ENCODE measurements at places on chromosomes 7 and 10.

GRCh38 chr10:22476601-22477321 lies 131.5 kb downstream of the SPAG6 start:
- DNase-seq: no peak

DNA sequence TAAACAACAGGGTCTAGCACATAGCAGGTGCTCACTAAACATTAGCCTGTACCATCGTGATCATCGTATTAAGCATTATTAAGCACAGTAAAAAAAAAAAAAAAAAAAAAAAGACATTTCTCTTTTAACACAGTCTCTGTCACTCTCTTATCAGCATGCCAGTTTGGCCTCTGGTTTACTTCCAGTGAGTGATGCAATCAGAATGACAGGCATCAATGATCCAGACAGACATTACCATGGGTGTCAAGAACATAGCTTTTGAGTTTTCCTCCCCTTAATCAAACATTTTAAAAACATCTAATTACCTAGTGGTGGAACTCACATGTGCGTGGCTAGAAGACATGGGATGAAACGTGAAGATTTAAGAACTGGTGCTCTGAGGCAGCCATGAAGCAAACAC lies 115.8 kb downstream of the CTTNBP2 start:
- DNase-seq: no peak

GRCh38 chr10:70496341-70497119 lies 18.0 kb downstream of the PALD1 start:
- DNase-seq: no peak

DNA sequence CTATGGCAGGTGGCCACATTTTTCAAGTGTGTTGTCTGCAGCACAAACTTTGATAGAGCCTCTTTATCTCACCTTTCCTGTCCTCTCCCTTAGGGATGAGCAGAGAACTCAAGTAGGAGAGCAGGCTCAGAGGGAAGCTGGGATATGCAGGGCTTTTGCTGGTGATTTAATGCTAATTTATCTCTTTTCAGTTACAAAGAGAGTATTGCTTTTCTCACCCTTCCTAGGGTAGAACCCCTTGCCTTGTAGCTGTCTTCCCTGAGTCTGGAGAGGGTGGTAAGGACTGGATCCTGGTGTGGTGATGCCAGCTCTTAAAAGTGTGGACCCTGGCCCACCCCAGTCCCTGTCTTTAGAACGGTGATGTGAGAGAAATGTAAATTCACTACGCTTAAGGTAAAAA lies 1061.4 kb downstream of the TYW1 start:
- no peak for DNase-seq

DNA sequence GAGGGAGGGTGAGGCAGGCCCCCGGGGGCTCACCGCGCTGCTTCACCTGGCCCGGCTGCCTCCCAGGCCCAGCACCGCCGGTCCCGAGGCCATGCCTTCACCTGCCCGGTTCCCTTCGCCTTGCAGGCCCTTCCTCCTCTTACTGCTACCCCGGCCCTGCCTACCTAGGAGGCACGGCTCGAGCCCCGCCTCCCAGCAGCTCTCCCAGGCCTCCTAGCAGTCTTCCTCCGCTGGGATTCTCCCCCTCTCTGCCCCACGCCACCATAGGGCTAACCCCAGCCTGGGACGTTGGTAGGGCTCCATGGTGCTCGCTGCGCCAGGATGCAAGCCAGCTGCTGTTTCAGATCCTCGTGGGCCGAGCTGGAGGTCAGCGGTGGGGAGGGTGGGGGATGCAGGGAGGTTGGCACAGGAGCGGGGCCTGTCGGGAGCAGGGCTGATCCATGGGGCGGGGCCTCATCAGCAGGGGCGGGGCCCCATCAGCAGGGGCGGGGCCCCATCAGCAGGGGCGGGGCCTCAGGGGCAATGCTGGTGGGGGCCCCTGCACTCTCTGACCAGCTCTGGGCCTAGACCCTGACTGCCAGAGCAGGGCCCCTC lies 63.3 kb downstream of the RASGEF1A start:
- no peak for DNase-seq

- no peak for DNase-seq
Observed at GRCh38 chr7:44967571-44968446, 11.0 kb downstream of the MYO1G start.

- DNase-seq: no peak
Observed at GRCh38 chr10:114396464-114396863, 7.8 kb downstream of the AFAP1L2 start.

DNA sequence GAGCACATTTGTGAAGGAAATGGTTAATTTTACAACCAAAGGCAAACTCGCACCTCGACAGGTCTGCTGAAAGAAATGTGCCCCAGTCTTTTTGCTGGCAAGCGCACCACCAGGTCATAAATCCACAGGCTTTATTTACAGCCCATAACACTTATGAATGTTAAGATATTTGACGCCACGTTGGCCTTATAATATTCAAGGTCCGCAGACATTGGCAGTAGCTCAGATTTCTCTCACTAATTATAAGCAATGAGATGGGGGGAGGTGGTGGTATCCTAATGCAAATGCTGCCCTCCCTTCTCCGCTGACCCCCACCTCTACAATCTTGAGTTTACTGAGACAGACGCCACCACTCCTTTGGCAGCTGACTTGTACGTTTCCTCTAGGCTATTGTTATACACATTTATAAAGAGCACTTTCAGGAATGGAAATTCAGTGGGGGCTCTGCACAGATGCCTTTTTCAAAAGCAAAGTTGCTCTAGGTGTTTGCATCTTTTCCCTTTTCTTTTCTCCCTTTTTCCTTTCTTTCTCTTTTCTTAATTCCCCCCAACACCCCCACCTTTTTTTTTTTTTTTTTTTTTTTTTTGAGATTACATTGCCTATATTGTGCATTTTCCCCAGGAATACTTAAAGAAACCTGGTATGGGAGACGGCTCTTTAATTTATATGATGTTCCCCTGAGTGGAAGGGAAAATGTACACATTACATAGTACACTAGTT lies 6.7 kb downstream of the TCF7L2 start:
- no peak for DNase-seq

GRCh38 chr7:150405584-150406311 lies 26.6 kb downstream of the ZNF775 start:
- peak; percentile 36 for DNase-seq

- DNase-seq: no peak
Observed at GRCh38 chr7:152596824-152597223, 79.1 kb downstream of the XRCC2 start.

GRCh38 chr7:81618396-81619014 lies 151.3 kb downstream of the HGF start:
- DNase-seq: no peak

- DNase-seq: no peak
Observed at GRCh38 chr7:107996072-107996882, 6.7 kb downstream of the LAMB1 start.

- no peak for DNase-seq
Observed at GRCh38 chr7:549891-550625, 30.4 kb upstream of the PDGFA start.

DNA sequence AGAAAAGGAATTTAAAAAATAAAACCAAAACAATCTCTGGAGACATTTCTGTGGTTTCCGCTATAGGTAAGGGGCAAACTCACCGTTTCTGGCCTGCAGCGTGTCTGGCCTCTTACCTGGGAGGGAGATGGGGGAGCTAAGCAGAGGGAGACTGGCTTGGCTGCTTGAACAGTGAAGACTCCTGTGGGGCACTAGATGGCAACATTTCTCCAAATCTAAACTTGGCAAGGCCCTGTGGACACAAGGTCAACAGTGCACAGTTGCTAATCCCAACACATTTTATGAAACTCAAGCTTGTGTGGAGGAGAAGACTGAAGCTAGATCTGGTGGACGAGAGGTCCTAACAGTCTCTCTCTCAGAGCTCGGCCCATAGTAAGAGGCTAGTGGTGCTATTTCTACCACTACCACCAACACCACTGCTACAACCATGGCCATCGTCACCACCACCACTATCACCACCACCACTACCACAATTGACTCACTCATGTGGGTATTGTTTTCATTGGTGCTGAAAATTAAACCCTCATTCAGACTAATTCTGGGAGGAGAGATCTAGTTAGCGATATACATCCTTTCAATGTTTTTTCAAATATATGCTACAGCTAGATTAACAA lies 28.4 kb upstream of the CDHR3 start:
- DNase-seq: no peak

DNA sequence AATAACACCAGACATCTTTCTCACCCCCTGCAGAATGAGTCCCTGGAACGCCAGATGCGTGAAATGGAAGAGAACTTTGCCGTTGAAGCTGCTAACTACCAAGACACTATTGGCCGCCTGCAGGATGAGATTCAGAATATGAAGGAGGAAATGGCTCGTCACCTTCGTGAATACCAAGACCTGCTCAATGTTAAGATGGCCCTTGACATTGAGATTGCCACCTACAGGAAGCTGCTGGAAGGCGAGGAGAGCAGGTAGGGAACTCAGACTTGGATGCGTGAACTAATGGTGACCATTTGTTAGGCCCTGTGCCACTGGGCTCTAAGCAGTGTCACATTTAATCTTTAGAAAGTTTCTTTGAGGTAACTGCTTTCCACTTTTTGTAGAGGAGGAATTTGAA lies 7.1 kb downstream of the VIM start:
- DNase-seq: no peak

- no peak for DNase-seq
Observed at GRCh38 chr7:30838008-30838407, 66.8 kb downstream of the MINDY4 start.

GRCh38 chr7:119937745-119938144 lies 335.2 kb upstream of the KCND2 start:
- no peak for DNase-seq

- DNase-seq: no peak
Observed at GRCh38 chr10:76080991-76081390, 649.6 kb downstream of the LRMDA start.

GRCh38 chr7:56083150-56083785 lies 9.5 kb downstream of the PHKG1 start:
- DNase-seq: no peak

DNA sequence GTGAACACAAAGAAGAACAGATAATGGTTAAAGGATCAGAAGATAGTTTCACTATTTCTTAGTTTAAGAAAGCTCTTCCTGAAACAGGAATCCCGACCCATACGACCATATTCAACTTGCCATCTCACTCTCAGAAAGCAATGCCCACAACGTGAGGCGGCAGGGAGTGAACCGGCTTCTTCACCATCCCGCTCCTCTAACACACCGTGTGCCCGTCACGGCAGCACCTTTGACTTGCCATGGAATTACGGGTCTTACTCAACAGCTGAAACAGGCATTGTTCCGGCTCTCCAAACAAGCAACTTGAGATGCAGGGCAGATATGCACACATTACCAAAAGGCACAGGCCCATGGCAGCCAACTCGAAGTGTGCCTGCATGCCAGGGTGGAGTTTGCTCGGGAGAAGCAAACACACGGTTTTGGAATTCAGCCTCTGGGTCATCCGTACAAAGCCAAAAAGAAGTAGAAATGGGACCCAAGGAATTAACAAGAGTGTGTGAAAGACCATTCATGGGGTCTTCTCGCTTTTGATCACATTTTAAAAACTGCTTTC lies 293.6 kb downstream of the DNAJB6 start:
- no peak for DNase-seq

DNA sequence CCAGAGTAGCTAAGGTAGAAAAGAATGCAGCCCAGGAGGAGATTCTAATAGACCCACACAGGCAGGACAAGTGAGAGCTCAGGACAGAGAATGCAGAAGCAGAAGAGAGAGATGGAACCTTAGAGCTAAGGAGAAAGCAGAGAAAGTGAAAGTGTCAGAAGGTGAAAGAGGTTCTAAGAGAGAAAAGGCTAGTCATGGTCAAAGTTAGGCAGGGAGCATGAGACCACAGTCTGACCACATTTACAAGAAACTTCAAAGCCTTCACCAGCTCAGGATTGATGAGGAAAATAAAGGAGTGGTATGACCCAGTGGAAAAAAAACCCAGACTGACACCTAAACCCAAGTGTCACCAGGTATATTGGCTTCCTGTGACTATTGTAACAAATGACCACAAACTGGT lies 131.8 kb upstream of the WDR11 start:
- no peak for DNase-seq

- DNase-seq: no peak
Observed at GRCh38 chr7:50303335-50304128, 984 bp upstream of the IKZF1 start.

GRCh38 chr10:62803724-62804355 lies 680 bp upstream of the ADO start:
- no peak for DNase-seq

DNA sequence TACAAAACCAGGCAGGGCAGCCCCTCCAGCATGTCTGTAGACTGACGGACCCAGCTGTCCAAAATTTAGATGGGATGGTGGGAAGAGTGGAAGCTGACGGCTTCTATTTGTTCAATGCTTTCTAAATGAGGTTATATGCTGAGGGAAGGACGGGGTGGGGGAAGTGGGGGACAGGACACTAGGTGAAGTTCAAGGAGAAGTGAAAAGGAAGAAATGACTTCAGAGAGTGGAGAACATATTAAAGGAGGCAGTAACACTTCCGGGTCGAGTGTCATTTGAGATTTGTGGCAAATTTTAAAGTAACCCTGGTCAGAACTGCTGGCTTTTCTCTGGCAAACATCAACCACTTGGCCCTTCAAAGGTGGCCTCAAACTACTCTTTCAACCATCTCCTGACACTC lies 9.4 kb downstream of the PIP4K2A start:
- no peak for DNase-seq

- DNase-seq: no peak
Observed at GRCh38 chr7:40700653-40701421, 566.0 kb downstream of the SUGCT start.
